ENCODE measurements at places on chromosomes 6 and 20.

DNA sequence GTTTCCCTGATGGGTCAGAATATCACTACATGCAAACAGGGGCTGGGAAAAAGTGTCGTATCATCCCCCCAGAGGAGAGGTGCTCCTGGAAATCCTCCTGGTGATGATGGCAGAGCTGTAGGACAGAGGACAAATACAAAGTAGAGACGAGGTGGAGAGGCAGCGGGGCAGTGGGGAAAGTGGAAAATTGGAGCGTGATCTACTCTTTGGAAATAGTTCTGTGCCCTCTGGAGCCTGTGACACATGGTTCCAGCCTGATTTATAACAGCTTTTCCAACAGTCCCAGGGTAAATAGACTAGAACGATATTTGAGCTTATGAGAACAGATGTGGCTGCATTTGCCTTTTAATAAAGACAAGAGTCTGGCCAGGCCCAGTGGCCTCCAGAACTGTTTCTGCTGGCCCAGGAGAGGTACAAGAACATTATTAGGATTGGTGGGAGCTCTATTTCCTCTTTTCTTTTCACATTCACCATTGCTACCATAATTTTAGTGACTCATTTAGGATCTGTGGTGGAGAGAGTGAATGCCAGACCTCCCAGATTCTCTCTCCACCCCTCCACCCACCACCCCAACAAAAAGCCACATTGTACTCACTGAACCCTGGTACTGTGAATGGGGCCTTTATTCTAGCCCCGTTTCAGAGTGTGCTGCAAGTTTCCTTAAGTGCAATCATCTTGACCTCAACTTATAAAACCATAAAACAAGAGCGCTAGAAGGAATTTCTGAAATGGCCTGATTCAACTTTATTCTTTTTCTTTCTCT is 78.3 kb downstream of the BTBD3 start:
- peak; percentile 95 for DNase-seq

DNA sequence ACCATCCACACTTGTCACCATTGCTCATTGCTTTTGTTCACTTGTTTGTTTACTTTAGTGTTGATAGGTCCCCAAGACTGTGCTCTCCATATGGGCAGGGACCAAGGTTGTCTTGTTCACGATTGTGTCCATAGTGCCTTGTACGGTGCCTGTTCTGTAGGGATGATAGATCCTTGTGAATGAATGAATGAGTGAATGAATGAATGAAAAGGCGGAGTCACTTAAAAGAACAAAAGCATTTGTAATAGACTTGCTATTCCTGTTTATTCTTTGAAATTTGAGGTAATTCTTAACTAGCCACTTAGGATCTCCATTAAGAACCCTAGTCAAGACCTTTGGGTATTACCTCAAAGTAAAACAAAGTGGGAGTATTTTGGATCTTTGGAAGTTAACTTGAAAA is 47.0 kb downstream of the UTRN start:
- DNase-seq = no peak

- no peak for DNase-seq
These were observed 135.9 kb upstream of the FUT9 start for GRCh38 chr6:95879856-95880255.

DNA sequence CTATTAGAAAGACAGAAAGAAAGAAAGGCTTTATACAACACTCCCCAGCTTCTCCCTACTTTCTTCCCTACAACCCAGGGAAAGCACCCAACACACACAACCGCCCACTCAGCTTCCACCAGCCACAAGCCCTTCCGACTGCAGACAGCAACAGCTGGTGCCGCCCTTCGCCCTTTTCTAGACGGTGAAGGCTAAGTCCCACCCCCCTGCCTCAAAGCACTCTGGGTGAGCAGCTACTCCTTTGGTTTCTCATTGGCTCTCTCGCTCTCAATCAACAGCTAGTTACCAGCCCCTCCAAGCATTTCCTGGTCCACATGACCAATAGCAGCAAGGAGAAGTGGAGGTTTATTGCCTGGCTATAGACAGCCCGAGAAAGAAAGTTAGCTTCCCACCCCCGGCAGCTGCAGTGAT is 230.1 kb upstream of the MOCS1 start:
- peak; percentile 46 for DNase-seq

Measured in pons (tissue), 1 donor.